Stimulated activated CD4-positive, alpha-beta T cell treated with anti-CD3 and anti-CD28 coated beads, Interleukin-12 subunit alpha, Interleukin-12 subunit beta, amount 100 ng/mL, for 48 hours (primary cell): ENCODE measurements at places on chromosomes 6 and 20.

GRCh38 chr20:18092890-18093289, 35.2 kb upstream of the OVOL2 start:
- DNase-seq: no peak

- DNase-seq: no peak
Measured at GRCh38 chr20:21273755-21274386, 29.3 kb upstream of the XRN2 start.

DNA sequence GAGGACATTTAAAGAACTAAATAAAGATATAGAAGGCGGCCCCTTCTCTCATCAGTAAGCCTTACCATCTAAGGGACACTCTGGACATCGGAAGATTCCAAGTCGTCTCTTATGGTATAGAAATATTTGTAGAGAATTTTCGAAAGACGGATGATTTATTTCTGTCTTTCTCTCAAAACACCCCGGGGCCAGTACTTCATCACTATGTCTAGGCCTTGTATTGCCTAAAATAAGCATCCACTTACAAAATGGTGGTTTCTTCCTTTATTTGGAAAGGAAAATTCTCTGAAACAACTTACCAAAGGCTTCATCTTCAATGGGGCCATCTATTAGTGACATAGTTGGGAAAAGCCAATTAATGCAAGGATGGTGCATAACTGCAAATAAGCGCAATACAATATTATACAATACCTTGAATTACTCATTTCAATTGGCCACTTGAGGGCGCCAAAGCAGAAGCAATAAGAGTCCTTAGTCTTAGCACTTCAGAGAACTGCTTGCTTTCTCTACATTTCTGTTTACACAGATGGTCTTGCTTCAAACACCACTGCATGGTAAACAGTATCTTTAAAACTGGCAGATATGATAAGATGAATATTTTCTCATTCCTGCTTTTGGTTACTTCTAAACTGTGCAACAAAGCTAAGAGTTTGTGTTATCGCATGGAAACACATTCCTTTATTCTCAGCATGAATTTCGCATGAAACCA, 113.2 kb downstream of the VIP start:
- DNase-seq: peak; percentile 14

DNA sequence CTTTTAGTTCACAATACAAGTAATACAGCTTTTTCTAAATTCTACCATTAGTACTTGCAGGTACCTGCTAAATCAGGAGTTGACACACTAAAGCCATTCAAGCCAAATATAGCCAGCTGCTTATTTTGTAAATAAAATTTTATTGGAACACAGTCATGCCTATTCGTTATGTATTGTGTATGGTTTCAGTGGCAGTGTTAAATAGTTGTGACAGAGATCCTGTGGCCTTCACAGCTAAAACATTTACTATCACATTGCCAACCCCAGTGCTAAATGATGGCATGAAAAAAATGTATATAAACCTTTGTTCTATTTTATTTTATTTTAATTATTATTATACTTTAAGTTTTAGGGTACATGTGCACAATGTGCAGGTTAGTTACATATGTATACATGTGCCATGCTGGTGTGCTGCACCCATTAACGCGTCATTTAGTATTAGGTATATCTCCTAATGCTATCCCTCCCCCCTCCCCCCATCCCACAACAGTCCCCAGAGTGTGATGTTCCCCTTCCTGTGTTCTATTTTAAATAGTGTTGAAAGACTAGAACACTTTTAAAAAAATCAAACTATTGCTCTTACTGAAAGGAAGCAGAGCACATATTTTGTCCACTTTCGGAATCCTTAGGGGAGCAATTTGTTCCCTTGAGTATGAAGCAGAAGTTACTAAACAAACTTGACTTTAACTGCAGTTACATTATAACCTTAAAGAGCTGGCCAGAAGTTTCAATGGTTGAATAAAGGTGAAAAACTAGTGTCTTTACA, 115.7 kb downstream of the PRIM2 start:
- DNase-seq: no peak

- no peak for DNase-seq
Measured at GRCh38 chr6:80938131-80938530, 814.4 kb downstream of the TENT5A start.

DNA sequence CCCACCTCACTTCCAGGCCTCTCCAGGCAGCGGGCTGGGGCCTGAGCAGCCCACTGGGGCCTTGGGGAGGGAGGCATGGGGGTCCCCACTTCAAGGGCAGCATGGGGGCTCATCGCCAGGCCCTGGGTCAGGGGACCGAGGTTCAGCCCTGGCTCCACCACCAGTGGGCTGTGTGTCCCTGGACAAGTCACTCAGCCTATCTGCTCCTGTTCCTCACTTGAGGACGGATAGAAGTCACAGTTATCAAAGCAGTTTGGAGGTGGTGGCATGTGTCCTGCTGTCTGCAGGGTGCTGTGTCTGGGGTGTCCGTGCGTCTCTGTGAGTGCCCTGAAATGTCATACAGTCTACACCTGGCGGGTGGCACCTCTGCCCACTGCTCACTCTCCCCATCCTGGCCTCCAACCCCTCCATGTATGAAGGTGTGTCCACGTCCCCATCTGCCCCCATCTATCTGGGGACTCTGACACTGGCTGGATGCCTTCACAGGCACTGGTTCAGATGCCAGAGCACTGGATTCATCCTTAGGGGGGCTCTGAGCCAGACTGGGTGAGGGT, 3.6 kb downstream of the EEF1A2 start:
- no peak for DNase-seq

DNA sequence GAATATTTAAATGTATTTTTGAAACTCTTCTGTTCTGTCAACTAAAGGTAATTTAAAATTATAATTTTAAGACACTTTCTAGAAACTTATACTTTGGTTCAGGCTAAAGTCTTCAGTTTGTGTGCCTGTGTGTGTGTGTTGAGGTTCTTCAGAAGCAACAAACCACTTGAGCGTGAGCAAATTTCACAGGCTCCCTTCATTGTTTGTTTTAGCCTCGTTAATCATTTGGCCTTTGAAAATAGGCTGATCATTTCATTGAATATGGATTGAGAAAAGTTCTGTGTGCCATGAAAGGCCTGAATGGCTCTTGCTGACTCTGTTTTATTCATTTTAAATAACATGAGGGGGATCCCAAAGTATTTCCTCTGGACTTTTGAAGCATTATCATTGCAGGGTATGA, 420.1 kb downstream of the CDKAL1 start:
- no peak for DNase-seq

GRCh38 chr6:73308712-73309534, 45.2 kb downstream of the DPPA5 start:
- no peak for DNase-seq

DNA sequence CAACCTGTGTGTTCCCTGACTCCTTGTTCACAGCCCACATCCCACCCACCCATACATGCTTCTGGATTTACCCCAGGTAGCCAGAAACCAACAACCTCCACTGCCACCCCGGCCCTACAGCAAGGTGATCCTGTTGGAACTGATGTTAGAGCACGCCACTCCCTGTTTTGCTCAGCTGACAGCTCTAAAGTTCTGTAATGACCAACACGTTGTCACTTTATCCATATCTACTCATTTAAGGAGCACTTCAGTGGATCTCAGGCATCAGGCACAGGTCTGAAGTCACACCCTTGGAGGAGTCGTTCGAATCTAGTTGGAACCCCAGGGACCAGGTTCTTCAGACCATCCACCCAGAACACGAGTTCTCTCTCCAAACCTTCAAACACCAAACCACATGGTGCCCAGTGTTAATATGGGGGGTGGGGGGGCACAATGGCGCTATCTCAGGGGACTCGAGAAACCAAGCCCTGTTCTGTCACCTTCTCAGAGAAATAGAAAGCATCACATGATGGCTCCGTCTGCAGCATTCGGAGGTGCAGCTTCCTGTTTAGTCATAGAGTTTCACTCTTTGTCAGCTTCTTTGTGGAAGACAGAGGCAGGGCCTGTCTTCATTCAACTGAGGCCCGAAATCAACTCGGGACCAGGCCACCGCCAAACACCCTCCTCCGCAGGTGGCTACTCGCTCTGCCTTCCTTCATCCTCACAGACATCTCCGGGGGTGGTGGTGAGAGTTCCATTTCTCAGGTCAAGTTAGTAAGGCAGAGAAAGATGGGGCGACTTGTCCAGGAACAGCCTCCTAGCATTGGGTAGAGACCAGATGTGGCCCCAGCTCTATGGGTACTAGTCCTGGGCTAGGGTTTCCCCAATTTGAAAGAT, 142.2 kb downstream of the NFATC2 start:
- DNase-seq: peak; percentile 71

GRCh38 chr20:36526521-36527011, 14.8 kb upstream of the MYL9 start:
- no peak for DNase-seq
